ENCODE measurements at places on chromosomes 11 and 22. TPM values are rescaled to one million over a fixed set of nuclear protein-coding genes. Genes with fewer than 3 reads are reported as not detected.

RABL2B gene
- 27.5 TPM for total RNA-seq

MRPL11 gene
- total RNA-seq = 30.0 TPM

OR4A47 gene
- total RNA-seq = not detected

E2F8 gene
- total RNA-seq = 0.17 TPM

OR8D4 gene
- not detected for total RNA-seq

VSIG10L2 gene
- not detected for total RNA-seq

GP1BB gene
- total RNA-seq = 2.8 TPM

TSPAN4 gene
- total RNA-seq = 75.5 TPM

DGCR2 gene
- total RNA-seq = 48.4 TPM

BIK gene
- total RNA-seq = 0.31 TPM

CHCHD10 gene
- total RNA-seq = 60.9 TPM

C11orf52 gene
- 0.60 TPM for total RNA-seq

SGSM1 gene
- total RNA-seq = not detected

ENTHD1 gene
- not detected for total RNA-seq

WNT7B gene
- 1.6 TPM for total RNA-seq

KDELR3 gene
- 72.6 TPM for total RNA-seq

LAYN gene
- total RNA-seq = 47.5 TPM

KLHL35 gene
- total RNA-seq = 0.87 TPM

TIMP3 gene
- 158 TPM for total RNA-seq

THY1 gene
- 129 TPM for total RNA-seq

BIRC2 gene
- total RNA-seq = 72.0 TPM

MS4A7 gene
- total RNA-seq = not detected

KRTAP5-8 gene
- not detected for total RNA-seq

RASL10A gene
- total RNA-seq = 1.5 TPM

GLB1L2 gene
- 3.0 TPM for total RNA-seq

FAM180B gene
- not detected for total RNA-seq

TBX1 gene
- 6.8 TPM for total RNA-seq

ANAPC15 gene
- 39.0 TPM for total RNA-seq

OR10A2 gene
- not detected for total RNA-seq

MAJIN gene
- total RNA-seq = not detected

MS4A6E gene
- not detected for total RNA-seq

KLHDC7B gene
- total RNA-seq = 1.9 TPM

JAML gene
- not detected for total RNA-seq

FOLH1 gene
- total RNA-seq = 0.36 TPM

Measured in astrocyte (in vitro differentiated cells and primary cell).